ENCODE measurements at places on chromosomes 3 and 15.
A peak's percentile ranks its signal among the peaks of the same experiment; 100 is the strongest.

- peak; percentile 51 for DNase-seq
Observed at GRCh38 chr15:65869954-65870871, 922 bp downstream of the RAB11A start.

DNA sequence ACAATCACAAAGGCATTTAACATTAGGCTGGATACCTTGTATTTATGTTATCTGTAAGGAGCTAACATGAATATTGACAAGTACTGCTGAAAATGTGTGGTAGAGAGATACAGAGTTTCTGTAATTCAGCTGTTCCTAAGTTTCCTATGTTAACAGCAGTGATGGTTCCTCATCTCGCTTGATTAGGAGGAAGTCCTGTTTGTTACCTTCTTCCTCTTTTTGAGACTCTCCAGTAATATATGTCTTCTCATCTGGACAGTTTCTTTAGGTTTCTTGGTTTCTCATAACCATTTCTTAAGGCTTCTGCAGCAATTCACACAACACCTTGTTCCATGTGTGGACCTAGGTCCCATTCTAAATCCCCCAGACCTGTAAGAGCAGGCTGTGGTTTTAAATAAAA, 11.4 kb upstream of the PEX5L start:
- DNase-seq, result no peak

DNA sequence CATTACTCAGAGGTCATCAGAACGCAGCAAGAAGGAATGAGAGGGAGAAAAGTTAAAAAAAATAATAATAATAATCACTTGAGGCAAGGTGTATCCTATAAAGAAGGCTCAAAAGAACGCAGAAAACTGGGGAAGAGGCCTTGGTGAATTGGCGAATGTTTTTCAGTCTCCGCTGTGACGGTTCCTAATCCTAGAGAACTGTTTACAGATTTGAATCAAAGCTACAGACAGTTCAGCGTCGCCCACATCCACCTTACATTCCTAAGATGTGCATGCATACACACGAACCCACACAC, 634 bp downstream of the ZMAT3 start:
- DNase-seq, result no peak

GRCh38 chr15:55685286-55685685, 57.7 kb downstream of the PRTG start:
- no peak for DNase-seq

DNA sequence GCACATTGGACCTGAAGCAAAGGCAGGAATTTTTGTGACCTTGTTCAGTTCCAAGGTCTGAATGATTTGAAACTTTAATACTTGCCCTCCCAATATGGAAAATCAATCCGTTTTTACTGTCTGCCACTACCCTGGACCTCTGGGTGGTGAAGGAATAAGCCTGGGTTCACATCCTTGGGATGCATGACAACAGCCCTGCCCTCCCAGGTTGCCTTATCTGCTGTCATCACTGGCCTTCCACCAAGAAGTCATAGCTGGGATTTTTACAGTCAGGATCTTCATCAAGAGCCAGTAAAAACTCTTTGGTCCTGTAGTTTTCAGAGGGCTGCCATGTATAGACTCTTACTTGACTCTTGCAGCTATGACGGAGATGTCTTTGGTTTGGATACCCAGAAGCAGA, 128.6 kb downstream of the MYLK start:
- no peak for DNase-seq

GRCh38 chr3:45792036-45792435, 4.3 kb downstream of the SLC6A20 start:
- no peak for DNase-seq

- DNase-seq, result peak; percentile 92
Observed at GRCh38 chr3:45938864-45939263, 4.4 kb upstream of the CXCR6 start.

DNA sequence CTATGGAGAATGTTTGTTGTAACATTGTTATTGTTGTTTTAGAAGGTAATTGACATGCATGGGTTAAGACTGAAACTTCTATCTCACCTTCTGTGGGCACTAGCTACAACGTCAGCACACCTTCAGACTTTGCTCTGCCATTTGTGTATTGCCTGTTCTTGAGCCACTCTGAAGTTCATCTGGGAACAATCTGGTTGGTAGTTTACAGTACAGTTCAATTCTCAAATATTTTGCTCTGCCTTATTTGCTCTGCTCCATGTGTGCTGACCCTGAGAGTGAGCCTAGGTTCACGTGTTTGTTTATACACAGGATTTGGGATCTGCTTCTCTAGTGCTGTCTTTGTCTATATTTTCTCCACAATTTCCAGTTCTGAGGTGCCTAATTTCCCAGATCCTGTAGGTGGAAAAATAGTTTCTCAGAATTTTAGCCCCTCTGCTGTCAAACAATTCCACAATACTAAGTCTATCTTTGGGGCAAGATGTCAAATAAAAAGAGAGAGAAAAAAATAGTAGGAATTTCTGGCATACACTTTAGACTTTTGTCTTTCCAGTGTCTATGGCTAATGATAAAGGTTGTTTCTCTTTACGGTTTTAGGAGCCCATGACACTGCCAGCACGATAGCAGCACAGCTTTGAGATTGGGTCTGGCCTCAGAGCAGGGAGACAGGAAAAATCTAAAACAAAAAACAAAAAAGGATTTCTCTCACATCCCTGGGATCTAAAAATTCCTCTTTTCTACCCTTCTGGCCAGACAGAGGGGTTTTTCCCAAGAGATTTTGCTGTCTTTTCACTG, 721.4 kb downstream of the VGLL3 start:
- no peak for DNase-seq

- no peak for DNase-seq
Observed at GRCh38 chr15:95024351-95024750, 793.0 kb downstream of the MCTP2 start.

GRCh38 chr3:197181741-197182140, 116.7 kb downstream of the DLG1 start:
- DNase-seq, result no peak

- DNase-seq, result no peak
Observed at GRCh38 chr3:12392101-12392878, 92.0 kb upstream of the TSEN2 start.

DNA sequence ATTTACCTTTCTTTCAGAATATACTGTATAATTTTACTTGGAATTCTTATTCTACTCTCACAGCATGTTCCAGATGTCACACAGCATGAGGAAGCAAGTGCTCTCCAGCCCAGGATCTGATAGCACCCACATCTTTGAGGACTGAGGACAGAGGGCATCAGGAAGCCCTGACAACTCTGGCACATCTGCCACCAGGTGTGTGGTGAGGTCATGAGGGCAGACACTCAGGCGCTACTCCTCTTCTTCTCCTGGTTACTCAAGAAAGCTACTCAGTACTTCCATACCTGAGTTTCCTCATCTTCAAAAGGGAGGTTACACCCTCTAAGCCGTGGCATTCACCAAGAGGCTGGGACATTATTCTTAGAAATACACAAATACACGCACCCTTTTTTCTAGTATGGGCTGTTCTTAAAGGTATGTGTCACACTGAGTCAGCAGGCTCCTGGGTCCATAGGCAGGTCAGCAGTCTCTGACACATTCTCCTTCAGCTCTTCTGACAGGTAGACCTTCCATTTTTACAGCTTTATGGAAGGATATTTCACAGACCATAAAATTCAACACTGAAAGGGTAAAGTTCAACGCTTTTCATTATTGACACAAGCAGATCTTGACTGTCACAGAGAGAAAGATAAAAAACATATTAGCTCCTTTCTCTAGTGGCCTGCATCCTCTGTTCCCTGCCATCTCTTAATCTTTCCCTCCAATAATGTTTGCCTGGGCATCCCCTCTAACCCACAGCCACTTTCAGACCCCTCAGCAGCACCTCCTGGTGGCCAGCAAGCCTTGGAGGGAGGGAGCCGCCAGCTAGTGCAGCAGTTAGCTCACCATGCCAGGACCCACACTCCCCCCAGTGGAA, 103.2 kb upstream of the TJP1 start:
- DNase-seq, result peak; percentile 59

DNA sequence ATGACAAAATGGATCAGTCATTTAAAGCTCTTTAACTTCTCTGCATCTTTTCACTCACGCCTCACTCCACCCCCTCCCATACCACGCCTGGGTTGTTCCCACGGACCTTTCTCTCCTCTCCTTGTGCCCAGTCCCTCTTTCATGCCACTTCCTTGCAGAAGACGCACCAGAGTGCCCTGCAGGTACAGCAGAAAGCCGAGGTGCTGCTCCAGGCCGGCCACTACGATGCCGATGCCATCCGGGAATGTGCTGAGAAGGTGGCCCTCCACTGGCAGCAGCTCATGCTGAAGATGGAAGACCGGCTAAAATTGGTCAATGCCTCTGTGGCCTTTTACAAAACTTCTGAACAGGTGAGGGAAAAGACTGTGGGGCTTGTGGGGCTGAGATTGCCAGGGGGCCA, 296.1 kb upstream of the UMPS start:
- no peak for DNase-seq

DNA sequence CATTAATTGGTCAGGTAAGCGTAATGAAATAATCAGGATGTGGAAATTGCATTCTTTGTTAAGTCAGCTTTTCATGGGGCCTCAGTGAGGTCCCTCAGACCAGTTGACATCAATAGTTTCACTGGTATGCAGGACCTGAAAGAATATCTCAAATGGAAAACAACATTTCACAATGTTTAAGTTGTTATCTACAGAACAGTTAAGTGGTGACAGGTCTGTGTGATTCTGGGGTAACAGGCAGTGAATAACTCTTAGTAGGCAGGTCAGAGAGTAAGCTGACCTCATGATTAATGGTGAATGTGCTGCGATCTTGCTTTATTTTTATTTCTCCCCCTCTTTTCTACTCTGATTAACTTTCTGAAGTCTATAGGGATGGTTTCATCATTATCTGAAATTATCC, 28.9 kb upstream of the ACP3 start:
- DNase-seq, result no peak

DNA sequence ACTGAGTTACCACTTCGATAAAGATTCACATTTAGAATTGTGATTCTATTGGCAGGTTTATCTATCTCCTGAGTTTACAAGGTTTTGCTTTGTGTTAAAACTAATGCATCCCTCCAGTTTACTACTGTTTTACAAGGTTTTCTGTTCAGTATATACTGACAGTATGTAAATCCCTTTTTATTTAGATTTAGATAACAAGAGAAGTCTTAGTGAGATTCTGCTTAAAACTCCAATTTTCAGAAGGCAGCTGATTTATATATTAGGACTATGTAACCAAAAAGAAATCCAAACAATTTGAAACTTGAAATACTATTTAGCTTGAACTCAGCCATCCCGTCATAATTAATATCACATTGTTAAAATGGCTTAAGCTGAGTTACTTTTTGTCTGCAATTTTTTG, 619.2 kb downstream of the NAALADL2 start:
- DNase-seq, result no peak

GRCh38 chr3:127365163-127365798, 77.4 kb upstream of the PRR20G start:
- no peak for DNase-seq

- no peak for DNase-seq
Observed at GRCh38 chr15:50740955-50741354, 24.6 kb downstream of the SPPL2A start.

DNA sequence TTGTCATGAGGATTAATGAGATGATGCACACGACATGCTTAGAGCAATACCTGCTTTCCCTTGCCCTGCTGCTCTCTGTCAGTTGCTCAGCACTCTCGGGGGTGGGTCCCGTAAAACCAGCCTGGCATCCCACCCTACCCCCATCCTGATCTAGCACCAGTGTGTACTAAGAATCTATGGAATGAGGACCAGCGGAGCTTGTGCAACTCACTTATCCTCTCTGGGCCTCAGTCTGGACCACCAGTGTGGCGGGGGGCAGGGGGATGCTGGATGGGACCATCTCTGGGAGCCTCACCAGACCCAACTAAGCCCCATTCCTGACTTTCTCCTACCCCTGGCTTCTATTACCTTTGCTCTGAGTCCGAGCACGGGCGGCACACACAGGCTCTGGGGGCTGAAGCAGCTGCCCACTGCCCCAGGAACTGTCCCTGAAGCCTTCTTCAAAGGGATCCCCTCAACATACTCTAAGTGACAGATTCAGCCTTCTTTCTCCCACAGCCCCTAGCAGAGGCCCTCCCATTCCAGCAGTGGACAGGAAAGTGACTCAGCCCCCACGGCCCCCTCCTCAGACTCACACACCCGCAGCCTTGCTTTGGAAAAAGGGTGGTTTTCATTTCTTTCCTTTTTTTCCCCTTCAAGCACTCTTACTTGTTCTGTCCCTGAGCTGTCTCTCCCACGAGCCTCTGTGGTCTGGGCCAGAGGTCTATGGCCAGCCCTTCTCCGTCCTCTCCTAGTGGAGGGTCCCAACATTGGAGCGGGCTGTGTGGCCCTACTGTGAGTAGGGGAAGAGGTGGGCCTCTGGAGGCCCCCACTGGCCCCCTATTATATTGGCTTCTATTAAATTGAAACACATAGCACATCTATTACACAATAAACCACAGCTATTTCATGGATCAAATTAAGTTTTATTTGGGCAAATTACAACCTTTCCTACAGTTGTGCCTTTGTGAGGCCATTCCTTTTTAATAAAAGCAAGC, 100.3 kb downstream of the SMAD6 start:
- no peak for DNase-seq

DNA sequence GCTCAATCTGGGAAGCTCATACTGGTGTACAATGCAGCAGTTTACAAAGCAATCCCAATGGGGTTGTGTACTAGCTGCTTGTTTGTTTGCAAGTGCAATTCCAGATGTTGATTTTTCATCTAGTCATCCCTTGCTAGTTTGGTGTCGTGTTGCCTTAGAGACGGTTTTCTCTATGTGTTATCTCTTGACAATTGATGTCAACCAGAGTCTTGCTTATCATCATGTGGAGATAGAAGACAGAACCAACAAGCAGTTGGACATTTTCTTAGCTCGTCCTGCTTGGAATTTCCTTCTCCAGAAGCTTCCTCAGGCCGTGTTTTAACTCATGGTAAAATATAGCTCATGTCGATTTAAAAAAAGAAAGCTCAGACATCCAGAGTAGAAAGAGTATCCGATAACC, 262.0 kb upstream of the KCNH8 start:
- DNase-seq, result no peak

- DNase-seq, result no peak
Observed at GRCh38 chr3:112638327-112639020, 2.5 kb downstream of the CCDC80 start.

DNA sequence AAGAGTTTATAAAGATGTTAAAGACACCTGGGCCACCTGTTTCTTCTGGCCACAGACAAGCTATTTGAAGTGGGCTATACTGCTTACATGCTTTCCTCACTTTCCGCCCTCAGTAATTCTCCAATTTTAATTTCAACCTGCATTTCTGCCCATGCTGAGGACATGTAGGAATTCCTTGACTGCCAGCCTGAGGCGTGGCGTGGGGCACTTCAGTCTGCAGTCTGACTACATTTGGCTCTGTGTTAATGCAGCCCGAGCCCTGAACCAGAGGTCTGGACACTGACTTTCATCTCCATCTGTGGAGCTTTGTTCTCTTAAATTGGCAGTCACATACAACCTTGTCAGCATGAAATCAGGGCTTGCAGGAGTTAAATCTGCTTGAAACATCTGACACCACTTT, 8.5 kb downstream of the UQCC5 start:
- DNase-seq, result no peak
